Diencephalon (tissue), 1 donor: ENCODE measurements at places on chromosomes 2 and 18. TPM values are rescaled to one million over a fixed set of nuclear protein-coding genes. Genes with fewer than 3 reads are reported as not detected.

Gene ANXA4
- total RNA-seq = 7.8 TPM

Gene SMYD1
- total RNA-seq = not detected

Gene PSTPIP2
- total RNA-seq = 2.3 TPM

Gene LRRTM4
- total RNA-seq = 70.6 TPM

Gene CCBE1
- total RNA-seq = 5.3 TPM

Gene CYS1
- 1.2 TPM for total RNA-seq
